ENCODE measurements at places on chromosomes 3 and 15.

GRCh38 chr3:72727172-72727571 lies 121.1 kb downstream of the SHQ1 start:
- DNase-seq, result no peak

DNA sequence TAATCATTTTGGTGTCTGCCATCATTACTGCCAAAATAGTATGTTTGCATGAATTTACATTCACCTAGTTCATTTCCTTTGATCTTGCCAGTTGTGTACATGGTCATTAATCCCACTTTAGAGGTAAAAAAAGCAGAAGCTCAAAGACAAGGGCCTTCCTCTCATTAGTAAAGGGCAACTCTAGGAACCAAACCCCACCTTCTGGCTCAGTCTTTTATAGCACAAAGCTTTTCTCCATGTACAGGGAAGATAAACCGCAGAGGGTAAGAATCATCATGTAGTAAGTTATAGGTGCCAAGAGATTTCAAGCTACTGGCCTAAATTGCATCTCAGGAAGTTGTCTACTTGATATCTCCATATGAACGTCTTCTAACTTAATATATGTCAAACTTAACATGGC lies 19.3 kb upstream of the SPG21 start:
- DNase-seq, result no peak

DNA sequence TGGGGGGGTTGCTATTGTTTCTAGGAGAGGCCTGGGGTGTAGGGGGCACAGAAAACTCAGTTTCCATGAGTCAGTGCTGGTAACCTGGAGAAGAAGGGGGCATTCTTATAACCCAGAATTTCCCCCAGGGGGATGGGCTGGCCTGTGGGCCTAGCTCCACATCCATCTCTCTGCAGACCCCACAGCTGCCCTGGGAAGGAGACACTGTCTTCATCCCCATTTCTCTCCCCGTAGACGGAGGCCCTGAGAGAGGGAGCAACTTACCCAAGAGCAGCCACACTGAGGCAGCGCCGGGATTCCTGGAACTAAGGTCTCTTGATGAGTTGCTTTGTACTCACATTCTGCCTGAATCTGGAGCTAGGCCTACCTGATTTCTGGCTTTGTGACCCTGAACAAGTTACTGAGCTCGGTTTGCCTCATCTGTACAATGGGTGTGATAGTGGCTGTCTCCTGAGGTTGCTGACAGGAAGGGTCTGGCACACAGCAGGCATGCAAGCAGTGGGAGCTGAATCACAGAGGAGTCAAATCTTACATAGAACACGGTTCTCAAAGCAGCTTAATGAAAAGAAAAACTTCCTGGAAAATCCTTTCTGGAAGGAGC lies 55.0 kb upstream of the LCTL start:
- DNase-seq, result no peak

- DNase-seq, result no peak
Observed at GRCh38 chr3:53195066-53195450, 34.0 kb downstream of the PRKCD start.

DNA sequence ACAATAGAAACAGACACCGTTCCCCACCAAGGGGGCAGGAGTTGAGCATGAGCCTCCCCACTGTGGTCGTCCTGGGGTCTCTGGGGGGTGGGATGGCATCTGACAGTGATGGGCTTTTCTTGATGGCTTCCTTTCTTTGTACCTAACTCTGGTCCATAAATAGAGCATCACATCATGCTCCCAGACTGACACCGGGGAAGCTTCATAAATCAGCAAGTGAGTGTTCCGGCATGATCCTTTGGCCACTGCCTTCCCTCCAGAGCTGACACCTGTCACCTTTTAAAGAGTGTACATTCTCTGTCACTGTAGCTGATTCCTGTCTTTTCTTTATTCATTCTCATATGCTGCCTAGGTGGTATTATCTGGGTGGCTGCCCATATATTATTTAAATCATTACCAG lies 129.9 kb downstream of the ROBO2 start:
- no peak for DNase-seq

GRCh38 chr3:150314248-150315004 lies 93.7 kb upstream of the TSC22D2 start:
- no peak for DNase-seq

DNA sequence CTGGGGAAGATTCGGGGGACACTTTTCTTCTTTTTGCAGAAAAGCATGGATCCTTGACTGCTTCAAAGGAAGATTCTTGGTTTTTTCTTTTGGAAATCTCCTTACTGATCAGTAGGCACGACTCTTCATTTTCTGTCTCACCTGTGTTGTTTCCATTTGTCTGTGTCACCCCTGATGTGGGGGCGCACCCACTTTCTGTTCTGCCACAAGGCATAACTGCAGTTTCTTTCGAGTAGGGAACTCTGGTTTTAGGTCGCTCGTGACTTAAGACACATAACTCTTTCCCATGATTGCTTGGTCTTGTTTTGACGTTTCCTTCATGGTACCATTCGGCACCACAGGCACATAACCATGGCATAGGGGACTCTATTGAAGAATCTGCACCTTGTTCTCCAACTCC lies 31.3 kb downstream of the RNF168 start:
- no peak for DNase-seq

DNA sequence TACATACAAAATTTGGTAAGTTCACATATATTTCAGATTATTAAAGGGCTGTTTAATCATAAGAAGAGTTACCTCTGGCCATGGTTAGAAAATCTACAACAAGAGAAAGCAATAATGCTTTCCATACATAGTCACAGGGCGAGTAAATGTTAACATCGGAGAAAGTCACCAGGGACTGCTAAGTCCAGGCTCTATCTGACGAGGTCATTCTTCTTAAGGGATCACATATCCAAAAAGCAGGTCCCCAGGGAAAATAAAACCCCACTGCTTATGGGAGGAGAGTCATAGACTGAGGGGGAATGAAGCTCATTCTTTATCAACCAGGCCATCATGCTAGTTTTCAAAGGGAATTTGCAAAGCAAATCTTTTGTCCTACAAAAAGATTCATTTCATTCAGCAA lies 3.1 kb downstream of the PCYT1A start:
- no peak for DNase-seq

GRCh38 chr3:39705351-39705900 lies 104.0 kb upstream of the MYRIP start:
- DNase-seq, result no peak

GRCh38 chr15:91751611-91752010 lies 101.9 kb upstream of the SLCO3A1 start:
- DNase-seq, result no peak

DNA sequence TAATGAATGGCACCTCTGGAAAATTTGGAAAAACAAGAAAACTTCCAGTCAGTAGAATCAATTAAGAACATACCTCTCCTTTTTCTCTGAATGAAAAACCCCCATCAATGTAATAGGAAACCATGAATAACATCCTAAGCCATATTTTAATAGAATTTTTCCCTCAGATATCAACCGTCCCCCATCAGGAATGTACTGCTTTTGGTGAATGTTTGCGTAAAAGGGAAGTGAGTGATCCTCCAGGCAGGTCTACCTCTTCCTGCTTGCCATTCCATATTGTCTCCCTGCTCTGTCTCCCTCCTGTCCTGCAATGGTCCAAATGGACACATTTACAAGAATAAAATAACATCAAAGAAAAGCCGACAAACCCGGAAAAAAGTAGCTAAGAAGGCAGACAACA lies 30.8 kb downstream of the LAMP3 start:
- no peak for DNase-seq

- DNase-seq, result no peak
Observed at GRCh38 chr3:25592510-25592968, 72.2 kb downstream of the TOP2B start.

DNA sequence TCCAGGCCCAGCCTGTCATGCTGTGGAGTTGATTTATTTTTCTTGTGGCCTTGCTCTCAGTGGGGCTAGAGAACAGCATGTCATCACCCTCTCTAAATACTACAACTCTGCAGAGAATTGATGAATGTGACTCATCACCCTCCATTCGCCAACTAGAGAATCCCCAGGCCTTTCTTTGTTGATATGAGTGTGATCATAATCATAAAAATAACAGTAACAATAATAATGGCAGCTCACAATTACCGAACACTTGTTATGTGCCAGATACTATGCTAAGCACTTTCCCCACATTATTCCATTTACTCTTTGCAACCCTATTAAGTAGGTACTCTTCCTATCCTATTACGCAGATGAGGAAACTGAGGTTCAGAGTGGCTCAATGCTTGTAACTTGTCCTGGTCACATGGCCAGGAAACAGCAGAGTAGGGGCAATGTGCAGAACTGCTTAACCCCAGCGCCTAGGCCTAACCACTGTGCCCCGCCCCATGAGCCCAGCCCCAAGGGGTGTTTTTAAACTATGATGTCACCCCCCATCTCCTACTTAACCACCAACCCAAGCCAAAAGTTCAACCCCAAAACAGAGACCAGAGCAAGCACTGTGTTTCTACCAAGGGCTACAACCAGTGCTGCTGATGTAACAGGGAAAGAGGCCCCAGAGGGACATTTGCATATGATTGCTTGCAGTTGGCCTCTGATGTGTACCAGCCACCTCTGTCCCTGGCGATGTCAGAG lies 104.5 kb downstream of the ADCY5 start:
- DNase-seq, result no peak

GRCh38 chr3:186374376-186374775 lies 12.3 kb upstream of the DGKG start:
- DNase-seq, result no peak

- DNase-seq, result no peak
Observed at GRCh38 chr15:20409247-20409646, 132.4 kb downstream of the GOLGA6L6 start.

DNA sequence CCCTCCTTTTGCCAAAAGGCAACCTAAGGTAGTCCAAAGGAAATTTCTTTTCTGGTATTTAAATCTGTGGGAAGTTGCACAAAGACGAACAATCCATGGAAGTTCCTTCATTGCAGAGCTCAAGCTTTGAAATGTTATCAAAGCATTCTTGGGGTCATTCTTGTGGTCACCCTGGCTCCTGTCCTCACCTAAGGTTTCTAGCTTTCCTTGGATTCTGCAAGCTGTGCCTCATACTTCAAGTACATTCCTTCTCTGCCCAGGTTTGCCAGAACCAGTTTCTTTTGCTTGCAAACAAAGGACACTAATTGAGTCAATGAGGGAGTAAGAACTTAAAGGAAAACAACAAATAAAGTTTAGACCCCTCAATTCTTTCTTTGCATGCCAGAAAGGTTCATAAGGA lies 329.8 kb upstream of the PDZRN3 start:
- no peak for DNase-seq

DNA sequence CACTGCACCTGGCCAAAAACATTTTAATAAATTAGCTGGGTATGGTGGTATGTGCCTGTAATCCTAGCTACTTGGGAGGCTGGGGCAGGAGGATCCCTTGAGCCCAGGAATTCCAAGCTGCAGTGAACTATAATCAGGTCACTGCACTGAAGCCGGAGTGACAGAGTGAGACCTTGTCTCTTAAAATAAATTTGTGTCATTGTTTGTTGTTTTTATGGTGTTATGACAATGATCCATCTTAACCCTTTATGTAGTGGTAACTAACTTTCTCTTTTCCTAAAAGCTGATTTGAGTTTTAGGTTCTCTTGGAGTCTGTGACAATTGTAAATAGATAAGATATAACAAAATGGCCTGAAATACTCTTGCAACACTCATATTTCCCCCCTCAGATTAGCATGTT lies 20.7 kb downstream of the FLNB start:
- no peak for DNase-seq

DNA sequence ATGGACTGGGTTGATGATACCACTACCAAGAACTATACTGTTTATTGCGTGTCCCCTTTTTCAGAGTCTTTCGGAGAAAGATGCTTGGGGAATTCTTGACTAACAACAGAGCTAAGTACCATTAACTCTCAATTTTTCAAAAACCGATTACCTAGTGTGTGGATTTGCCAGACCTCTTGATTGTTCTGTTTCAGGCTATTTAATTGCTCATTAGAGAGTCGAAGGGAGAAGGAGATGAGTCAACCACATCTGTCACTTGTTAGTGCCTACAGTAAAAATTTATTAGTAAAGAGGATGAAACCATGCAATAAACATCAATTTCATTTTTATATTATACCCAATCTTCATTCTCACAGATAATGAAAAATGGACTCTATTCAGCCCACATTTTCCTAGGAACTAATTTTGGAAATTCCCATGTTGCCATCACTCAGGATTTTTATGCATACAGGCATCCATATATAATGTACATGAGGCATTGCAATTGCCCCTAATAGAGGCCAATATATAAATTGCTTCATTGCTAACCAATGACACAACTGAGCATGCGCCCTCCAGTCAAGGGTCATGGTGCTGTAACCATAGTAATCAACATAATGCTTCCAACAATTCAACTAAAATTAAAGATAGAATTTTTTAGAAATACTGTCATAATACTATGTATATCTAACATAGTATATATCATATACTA lies 541.7 kb downstream of the TBL1XR1 start:
- DNase-seq, result peak; percentile 74

DNA sequence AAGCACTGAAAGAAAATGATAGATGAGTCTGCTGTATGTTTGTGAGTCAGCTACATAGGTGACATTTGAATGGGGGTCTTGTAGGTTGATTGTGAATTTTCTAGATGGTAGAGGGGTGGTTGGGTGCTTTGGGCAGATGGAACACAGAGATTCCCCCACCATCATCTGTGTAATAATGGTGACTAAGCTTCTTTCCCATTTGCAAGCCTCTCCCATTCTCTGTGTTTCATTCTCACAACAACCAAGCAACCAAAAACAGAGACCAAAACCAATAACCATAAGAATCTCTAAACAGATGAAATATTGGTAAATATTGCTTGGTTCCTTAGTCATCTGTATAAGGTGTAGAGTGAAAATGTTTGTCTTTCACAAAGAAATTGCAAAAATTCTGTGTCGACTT lies 17.8 kb upstream of the UTS2B start:
- no peak for DNase-seq

DNA sequence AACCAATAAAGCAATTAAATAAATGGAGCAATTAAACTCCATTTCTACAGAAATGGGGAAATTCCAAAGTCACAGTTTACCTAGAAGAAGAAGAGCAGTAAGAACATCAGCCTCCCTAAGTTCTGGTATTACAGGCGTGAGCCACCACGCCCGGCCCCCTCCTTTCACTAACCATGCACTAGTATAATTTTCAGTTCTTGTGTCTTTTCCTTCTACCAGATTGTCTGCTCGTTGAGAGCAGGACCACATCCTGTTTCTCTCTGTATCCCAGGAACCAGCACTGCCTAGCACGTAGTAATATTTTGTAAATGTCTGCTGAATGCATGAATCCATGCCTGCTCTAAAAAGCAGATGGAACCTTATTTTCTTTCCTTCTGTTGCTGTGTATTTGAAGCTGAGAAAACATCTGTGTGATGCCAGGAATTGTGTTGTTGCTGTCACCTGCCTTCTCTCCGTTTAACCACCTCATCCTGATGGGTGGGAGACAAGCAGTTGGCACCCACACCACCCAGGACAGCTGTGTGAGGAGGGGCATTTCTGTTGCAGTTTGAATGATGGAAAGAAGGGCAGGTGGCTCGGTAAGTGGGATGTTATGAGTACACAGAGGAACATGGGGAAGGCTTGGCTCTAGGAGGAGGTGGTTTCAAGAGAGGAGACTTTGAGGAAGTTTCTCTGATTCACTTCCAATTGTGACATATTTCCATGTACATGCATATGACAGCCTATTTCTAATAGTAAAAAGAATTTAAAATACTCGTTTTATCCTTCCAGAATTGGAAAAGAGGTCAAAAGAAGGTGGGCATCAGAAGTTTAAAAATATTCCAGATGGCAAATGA lies 30.1 kb downstream of the PXYLP1 start:
- peak; percentile 25 for DNase-seq

- no peak for DNase-seq
Observed at GRCh38 chr3:140351466-140351865, 326.4 kb upstream of the TRIM42 start.

- DNase-seq, result no peak
Observed at GRCh38 chr15:50065279-50065678, 53.8 kb downstream of the ATP8B4 start.
